IMR-90 (cell line): ENCODE measurements at places on chromosomes 6 and 20. TPM values are rescaled to one million over a fixed set of nuclear protein-coding genes. Genes with fewer than 3 reads are reported as not detected.
A peak's percentile ranks its signal among the peaks of the same experiment; 100 is the strongest.

GRCh38 chr6:41651962-41652657 is 13.8 kb downstream of the MDFI start:
- no peak overlapping the region for H3K4me3 ChIP-seq
- peaks cover 7% of the 10 kb centered on the region; the same call in 1 of the 2 replicates for H3K4me1 ChIP-seq
- no peak overlapping the region for H3K27ac ChIP-seq

DNA sequence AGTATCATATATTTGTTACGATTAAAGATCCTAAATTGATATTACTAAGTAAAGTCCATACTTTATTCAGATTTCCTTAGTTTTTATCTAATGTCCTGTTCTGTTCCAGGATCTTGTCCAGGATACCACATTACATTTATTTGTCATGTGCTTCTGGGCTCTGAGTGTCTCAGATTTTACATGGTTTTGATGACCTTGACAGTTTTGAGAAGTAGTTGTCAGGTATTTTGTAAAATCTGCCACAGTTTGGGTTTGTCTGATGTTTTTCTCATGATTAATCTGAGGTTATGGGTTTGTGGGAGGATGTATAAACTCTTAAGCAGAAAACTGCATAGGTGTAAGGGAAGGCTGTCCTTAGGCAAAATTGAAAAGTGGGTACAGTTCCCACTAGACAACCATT is 109.9 kb upstream of the BMP5 start:
- H3K27ac ChIP-seq, result no peak overlapping the region
- H3K4me1 ChIP-seq, result no peaks in the 10 kb centered on the region
- no peaks in the 10 kb centered on the region for H3K36me3 ChIP-seq
- no peak for DNase-seq
- peaks cover 4% of the 10 kb centered on the region for H3K27me3 ChIP-seq

GRCh38 chr20:53677447-53678314 is 84.0 kb upstream of the ZNF217 start:
- no peaks in the 10 kb centered on the region for H3K36me3 ChIP-seq
- H3K27ac ChIP-seq, result peak overlapping the region; percentile 34; the same call in 1 of the 2 replicates
- no peak overlapping the region for H3K4me3 ChIP-seq
- no peaks in the 10 kb centered on the region for H3K27me3 ChIP-seq
- DNase-seq, result peak; percentile 46

- H3K4me1 ChIP-seq, result no peaks in the 10 kb centered on the region
- no peak overlapping the region for H3K27ac ChIP-seq
- H3K4me3 ChIP-seq, result no peak overlapping the region
- no peaks in the 10 kb centered on the region for H3K27me3 ChIP-seq
- H3K36me3 ChIP-seq, result no peaks in the 10 kb centered on the region
These were observed 1158.7 kb upstream of the EYS start for GRCh38 chr6:66865771-66866170.

DNA sequence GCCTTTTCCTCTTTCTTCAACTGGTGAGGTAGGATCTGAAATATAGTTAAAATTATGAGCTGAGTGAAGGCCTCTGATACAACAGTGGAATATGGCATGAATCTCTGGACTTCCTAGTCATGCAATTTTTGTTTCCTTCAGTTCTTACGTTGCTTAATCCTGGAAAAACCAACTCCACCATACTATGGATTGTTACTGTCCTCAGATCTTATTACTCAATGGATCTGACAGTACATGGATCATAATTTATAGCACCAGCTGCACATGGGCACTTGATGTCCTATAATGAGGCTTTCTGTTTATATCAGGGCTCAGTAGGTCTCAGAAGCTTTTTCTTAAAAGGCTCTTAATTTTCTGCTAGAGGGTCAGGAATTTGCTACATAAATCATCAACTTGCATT is 1341.0 kb upstream of the EYS start:
- no peak overlapping the region for H3K27ac ChIP-seq
- no peaks in the 10 kb centered on the region for H3K27me3 ChIP-seq
- H3K4me1 ChIP-seq, result no peaks in the 10 kb centered on the region
- DNase-seq, result no peak

- no peak for DNase-seq
- no peak overlapping the region for H3K27ac ChIP-seq
- H3K4me3 ChIP-seq, result no peak overlapping the region
- no peaks in the 10 kb centered on the region for H3K36me3 ChIP-seq
- H3K27me3 ChIP-seq, result no peaks in the 10 kb centered on the region
These were observed 249.3 kb upstream of the ECI2 start for GRCh38 chr6:4384656-4385055.

- H3K27ac ChIP-seq, result no peak overlapping the region
- no peak overlapping the region for H3K4me3 ChIP-seq
- no peak for DNase-seq
- no peaks in the 10 kb centered on the region for H3K36me3 ChIP-seq
These were observed 25.6 kb upstream of the SCP2D1 start for GRCh38 chr20:18788021-18788420.

DNA sequence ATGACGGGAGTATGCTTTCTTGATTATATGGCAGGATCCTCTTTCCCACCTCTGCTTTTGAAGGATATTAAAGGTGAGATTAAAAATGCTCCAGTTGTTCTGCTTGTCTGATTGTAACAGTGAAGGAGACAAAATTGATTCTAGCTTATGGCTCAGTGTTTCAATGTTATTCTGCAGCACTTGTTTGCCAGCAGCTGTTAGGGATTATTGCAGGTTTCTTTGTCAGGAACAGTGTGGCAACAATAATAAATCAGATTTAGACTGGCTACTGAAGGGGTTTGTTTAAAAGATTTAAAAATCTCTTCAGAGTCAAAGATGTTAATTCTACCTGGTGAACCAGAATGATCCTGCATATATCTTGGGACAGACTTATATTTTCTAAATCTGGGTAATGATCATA is 126.9 kb downstream of the LAMA2 start:
- no peaks in the 10 kb centered on the region for H3K36me3 ChIP-seq
- no peak for DNase-seq
- no peak overlapping the region for H3K27ac ChIP-seq
- no peaks in the 10 kb centered on the region; the same call in 1 of the 2 replicates for H3K27me3 ChIP-seq

GRCh38 chr20:15867899-15868298 is 705.3 kb downstream of the KIF16B start:
- H3K4me3 ChIP-seq, result no peak overlapping the region
- no peaks in the 10 kb centered on the region for H3K27me3 ChIP-seq
- H3K36me3 ChIP-seq, result no peaks in the 10 kb centered on the region

- DNase-seq, result peak; percentile 80
- H3K36me3 ChIP-seq, result no peaks in the 10 kb centered on the region
- H3K27me3 ChIP-seq, result no peaks in the 10 kb centered on the region
- peak overlapping the region; percentile 40; the same call in 1 of the 2 replicates for H3K27ac ChIP-seq
These were observed 31.9 kb downstream of the NUDT3 start for GRCh38 chr6:34360556-34360955.

- H3K27me3 ChIP-seq, result no peaks in the 10 kb centered on the region
- H3K27ac ChIP-seq, result peak overlapping the region; percentile 96
- peaks cover 12% of the 10 kb centered on the region for H3K4me1 ChIP-seq
- peak; percentile 62 for DNase-seq
- peaks cover 5% of the 10 kb centered on the region; the same call in 1 of the 2 replicates for H3K36me3 ChIP-seq
These were observed 3.0 kb upstream of the FOXO3 start for GRCh38 chr6:108557494-108558371.

DNA sequence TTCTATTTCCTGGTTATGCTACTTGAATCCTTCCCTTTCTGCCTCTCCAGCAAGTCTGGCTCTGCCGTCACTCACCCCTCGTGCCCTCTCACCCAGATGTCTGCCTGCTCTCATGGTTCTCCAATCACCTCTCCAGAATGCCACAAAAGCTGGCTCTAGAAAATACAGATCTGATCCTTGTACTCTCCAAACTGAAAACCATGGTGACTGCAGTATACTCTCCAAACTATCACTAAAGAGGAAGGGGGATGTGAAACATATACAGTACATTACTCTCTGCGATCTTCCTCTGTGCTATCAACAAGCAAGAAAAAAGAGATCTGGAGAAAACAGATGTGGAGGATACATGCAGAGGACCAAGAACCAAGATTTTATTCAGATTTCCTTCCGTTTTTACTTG is 91.1 kb downstream of the ATXN1 start:
- no peak overlapping the region for H3K4me3 ChIP-seq
- no peaks in the 10 kb centered on the region; the same call in 1 of the 2 replicates for H3K36me3 ChIP-seq
- H3K27ac ChIP-seq, result no peak overlapping the region
- H3K4me1 ChIP-seq, result peaks cover 13% of the 10 kb centered on the region

GRCh38 chr20:57383447-57384347 is 7.5 kb upstream of the RBM38 start:
- H3K27me3 ChIP-seq, result no peaks in the 10 kb centered on the region
- H3K27ac ChIP-seq, result no peak overlapping the region
- no peaks in the 10 kb centered on the region for H3K4me1 ChIP-seq

GRCh38 chr6:90406142-90406794 is 109.6 kb upstream of the BACH2 start:
- peaks cover 2% of the 10 kb centered on the region; the same call in 1 of the 2 replicates for H3K27me3 ChIP-seq
- H3K4me1 ChIP-seq, result peaks cover 8% of the 10 kb centered on the region
- H3K36me3 ChIP-seq, result no peaks in the 10 kb centered on the region
- peak; percentile 80 for DNase-seq
- no peak overlapping the region for H3K4me3 ChIP-seq

DNA sequence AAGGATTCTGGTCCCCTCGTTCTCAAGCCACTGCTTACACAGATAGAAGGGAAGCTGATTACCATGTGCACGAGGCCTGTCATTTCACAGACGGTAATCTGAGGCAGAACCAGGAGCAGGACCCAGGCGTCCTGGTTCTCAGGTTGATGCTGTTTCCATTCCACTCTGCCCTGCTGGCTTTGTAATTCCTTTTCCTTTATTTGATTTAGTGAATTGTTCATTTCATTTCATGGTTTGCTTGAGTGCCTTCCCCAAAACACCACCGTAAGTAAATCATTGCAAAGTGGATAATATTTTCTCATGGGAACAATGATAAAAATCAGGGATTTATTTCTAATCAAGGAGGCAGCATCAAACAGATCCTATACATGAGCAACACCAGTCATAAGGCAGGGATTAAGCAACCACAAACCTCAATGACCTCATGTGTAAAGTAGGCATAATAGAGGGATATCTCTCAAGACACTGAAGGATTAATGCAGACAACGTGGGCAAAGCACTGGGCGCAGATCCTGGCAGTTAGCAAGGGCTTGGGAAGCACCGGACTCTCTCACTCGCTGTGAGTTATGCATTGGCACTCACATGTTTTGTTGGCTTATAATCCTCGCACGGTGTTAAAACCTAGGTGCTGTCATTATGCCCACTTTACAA is 229.5 kb upstream of the FOXQ1 start:
- H3K36me3 ChIP-seq, result no peaks in the 10 kb centered on the region
- H3K27me3 ChIP-seq, result peaks cover 3% of the 10 kb centered on the region; the same call in 1 of the 2 replicates
- no peak overlapping the region for H3K4me3 ChIP-seq

- peaks cover 10% of the 10 kb centered on the region for H3K4me1 ChIP-seq
- H3K36me3 ChIP-seq, result peaks cover 7% of the 10 kb centered on the region; the same call in 1 of the 2 replicates
- peak within 1 kb of the TSS; percentile 86 for H3K27ac ChIP-seq
- peak within 1 kb of the TSS; percentile 69 for H3K4me3 ChIP-seq
- H3K27me3 ChIP-seq, result no peaks in the 10 kb centered on the region
These were observed at the start of gene CCHCR1 for GRCh38 chr6:31157513-31158139. CCHCR1 (minus strand) TSS chr6:31157802; CDS start chr6:31157600, 202 bp downstream.

DNA sequence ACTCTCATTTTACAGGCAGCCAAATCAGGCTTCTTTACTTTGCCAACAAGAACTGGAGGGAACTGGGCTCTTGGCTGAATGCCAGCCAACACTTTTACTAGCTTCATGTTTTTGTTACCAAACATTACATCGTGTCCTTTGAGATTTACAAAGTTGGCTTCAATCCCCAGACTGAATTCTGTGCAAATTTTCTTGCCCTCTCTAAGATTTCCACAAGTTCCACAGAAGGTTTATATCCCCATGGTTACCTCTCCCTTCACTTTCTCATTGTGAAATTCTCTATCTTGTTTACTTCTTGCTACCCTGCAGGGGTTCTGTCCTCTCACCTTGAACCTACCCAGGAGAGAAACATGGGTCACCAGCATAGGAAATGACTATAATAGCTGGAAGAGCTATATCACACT is 37.6 kb upstream of the PLCB1 start:
- H3K27me3 ChIP-seq, result no peaks in the 10 kb centered on the region
- 0 out of 2 replicates have a peak, but pooled peaks cover 1% of the 10 kb centered on the region for H3K4me1 ChIP-seq
- no peak overlapping the region for H3K4me3 ChIP-seq
- H3K27ac ChIP-seq, result no peak overlapping the region
- H3K36me3 ChIP-seq, result no peaks in the 10 kb centered on the region

- DNase-seq, result no peak
- peaks cover 31% of the 10 kb centered on the region for H3K36me3 ChIP-seq
- H3K4me3 ChIP-seq, result no peak overlapping the region
- H3K4me1 ChIP-seq, result peaks cover 3% of the 10 kb centered on the region
These were observed 64.8 kb upstream of the NAA20 start for GRCh38 chr20:19952392-19952791.

DNA sequence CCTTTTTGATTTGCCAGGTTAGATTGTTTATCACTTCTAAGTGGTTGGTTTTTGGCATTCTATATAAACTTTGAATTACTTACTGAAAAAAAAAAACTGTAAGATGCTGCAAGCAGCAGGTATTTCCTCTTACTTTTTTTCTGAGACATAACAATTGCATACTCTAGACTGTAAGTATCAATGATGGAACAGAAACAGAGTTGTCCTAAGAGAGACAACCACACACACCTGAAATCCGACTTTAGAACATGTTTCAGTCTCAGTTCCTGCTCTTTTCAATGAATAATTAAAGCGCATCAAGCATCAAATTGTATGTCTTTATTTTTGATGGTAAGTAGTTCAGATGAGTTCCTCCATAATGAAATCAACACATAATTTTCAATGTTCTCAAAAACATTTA is 105.3 kb upstream of the KHDRBS2 start:
- H3K27me3 ChIP-seq, result no peaks in the 10 kb centered on the region
- H3K4me3 ChIP-seq, result no peak overlapping the region
- no peak overlapping the region for H3K27ac ChIP-seq
- no peaks in the 10 kb centered on the region for H3K4me1 ChIP-seq
- DNase-seq, result no peak

- no peak overlapping the region for H3K27ac ChIP-seq
- H3K4me3 ChIP-seq, result no peak overlapping the region
- peak; percentile 46 for DNase-seq
- H3K36me3 ChIP-seq, result no peaks in the 10 kb centered on the region
These were observed 32.7 kb downstream of the TUBB2B start for GRCh38 chr6:3194535-3195419.

DNA sequence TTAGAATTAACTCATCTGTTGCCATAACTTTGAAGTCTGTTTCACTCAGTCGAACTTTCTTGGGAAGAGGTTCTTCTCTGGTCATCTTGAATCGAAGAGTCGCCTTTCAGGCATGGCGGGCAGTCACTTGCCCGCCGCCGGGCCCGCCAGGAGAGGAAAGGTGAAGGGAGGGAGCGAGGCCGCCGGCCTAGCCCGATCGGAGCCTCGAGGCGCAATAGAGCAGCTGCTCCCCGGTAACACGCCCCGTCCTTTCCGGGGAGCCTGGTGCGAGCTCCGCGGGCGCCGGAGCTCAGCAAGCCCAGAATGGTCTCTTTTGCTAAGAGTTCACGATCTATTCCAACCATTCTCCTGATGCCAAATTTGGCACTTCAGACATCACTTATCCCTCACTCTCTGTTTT is 591.8 kb downstream of the TFAP2B start:
- H3K36me3 ChIP-seq, result no peaks in the 10 kb centered on the region
- no peaks in the 10 kb centered on the region for H3K27me3 ChIP-seq
- DNase-seq, result no peak
- H3K4me3 ChIP-seq, result no peak overlapping the region
- no peaks in the 10 kb centered on the region for H3K4me1 ChIP-seq
- H3K27ac ChIP-seq, result no peak overlapping the region

The CFAP206 gene
- total RNA-seq, result under 0.01 and 0.28 TPM in 2 replicates

The RAB32 gene
- total RNA-seq, result 104 and 108 TPM in 2 replicates

The PSORS1C2 gene
- total RNA-seq, result not detected in 2 replicates

The SYNGAP1 gene
- total RNA-seq, result 1.4 TPM in 2 replicates

The TRIM15 gene
- not detected in 2 replicates for total RNA-seq

The RNF182 gene
- 6.4 and 9.1 TPM in 2 replicates for total RNA-seq

The NRN1 gene
- 0.28 TPM in 1 of 2 replicates, not detected in the other for total RNA-seq

The MCHR2 gene
- total RNA-seq, result not detected in 2 replicates

The WFDC2 gene
- not detected in 2 replicates for total RNA-seq
